ENCODE measurements at places on chromosomes 2 and 18.

DNA sequence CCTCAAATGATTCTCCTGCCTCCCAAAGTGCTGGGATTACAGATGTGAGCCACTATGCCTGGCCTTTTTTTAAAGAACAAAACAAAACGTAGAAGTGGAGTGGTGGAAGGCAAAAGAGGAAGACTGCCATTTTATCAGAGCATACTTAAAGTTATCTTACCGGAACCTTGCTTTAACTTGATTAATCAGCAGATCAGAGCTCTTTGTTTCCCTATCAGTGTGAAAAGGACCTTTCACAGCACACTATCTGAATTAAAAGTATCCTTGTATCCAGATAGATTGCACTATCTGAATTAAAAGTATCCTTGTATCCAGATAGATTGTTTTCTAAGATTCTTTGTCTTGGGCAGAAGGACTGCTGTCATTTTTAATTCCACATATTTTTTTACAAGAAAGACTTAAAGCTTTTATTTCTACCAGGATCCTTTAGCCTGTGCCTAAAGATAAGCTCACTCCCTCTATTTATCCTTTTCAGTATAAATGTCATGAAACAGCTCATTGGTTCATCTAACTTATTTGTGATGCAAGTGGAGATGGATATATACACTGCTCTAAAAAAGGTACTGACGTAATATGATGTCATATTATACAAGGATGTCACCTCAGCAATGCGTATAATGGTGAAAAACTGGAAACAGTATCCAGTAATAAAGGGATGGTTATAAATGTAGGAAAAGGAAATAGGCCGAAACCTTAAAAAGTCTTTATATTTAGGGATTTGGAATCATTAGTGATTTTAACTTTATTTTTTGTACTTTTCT lies 17.8 kb downstream of the GMCL1 start:
- DNase-seq = no peak

- DNase-seq = no peak
Measured at GRCh38 chr2:140504601-140505000, 1626.2 kb downstream of the LRP1B start.

- no peak for DNase-seq
Measured at GRCh38 chr2:14428056-14428455, 204.5 kb upstream of the LRATD1 start.

- no peak for DNase-seq
Measured at GRCh38 chr2:218077464-218078216, 8.6 kb downstream of the RUFY4 start.

- DNase-seq = no peak
Measured at GRCh38 chr2:161745866-161746614, 121.8 kb downstream of the SLC4A10 start.

- DNase-seq = no peak
Measured at GRCh38 chr2:9417725-9418124, 5.6 kb downstream of the ITGB1BP1 start.
